Nephron progenitor cell (in vitro differentiated cells): ENCODE measurements at places on chromosomes 5 and 9.
A peak's percentile ranks its signal among the peaks of the same experiment; 100 is the strongest.

DNA sequence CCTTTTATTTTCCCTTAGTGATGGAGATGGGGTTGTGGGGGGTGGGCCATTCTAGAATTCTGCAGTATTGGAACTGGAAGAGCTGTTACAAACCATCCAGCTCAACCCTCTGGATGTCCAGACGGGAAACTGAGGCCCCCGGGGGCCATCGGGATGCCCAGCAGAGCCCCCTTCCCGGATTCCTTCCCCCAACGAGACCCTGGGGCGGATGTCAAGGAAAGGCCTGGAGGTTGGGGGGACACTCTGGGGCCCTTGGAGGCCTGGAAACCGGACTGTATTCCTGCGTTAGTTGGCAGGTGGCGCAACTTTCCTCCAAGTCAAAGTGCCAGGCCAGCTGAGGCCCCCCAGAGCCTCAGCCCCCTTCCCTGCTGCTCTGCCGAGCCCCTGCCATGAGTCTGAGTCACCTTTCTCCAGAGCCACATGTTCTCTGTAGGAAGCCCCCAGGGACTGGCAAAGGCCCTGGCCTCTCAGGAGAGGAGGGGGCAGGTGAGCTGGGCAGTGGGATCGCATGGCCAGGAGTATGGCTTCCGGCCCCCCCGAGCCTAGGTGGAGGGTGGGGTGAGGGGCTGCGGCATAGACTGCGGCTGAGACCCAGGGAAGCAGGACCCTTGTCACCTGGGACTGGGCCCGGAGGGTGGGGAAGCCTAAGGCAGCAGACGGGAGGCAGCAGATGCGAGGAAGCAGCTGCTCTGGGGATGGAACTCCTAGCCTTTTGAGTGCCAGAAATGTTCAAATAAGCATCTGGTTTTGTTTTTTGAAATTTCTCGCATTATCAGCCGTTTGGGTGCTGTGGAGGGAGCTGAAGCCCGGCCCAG lies 17.8 kb upstream of the FIBCD1 start:
- H3K27ac ChIP-seq = no peak overlapping the region
- H3K4me1 ChIP-seq = peaks cover 17% of the 10 kb centered on the region
- H3K36me3 ChIP-seq = peaks cover 5% of the 10 kb centered on the region
- H3K4me3 ChIP-seq = no peak overlapping the region
- DNase-seq = no peak

GRCh38 chr9:84123648-84124406 lies 143.2 kb downstream of the RMI1 start:
- H3K4me1 ChIP-seq = peaks cover 41% of the 10 kb centered on the region
- DNase-seq = no peak
- no peak overlapping the region for H3K4me3 ChIP-seq

GRCh38 chr5:56814963-56815657 lies at the start of gene MAP3K1:
TSS of gene MAP3K1 (plus strand) at chr5:56815549. CDS start at chr5:56815574, 25 bp downstream.
- H3K36me3 ChIP-seq = no peaks in the 10 kb centered on the region
- DNase-seq = peak; percentile 85
- peaks cover 36% of the 10 kb centered on the region for H3K4me1 ChIP-seq
- H3K27me3 ChIP-seq = peaks cover 16% of the 10 kb centered on the region
- H3K27ac ChIP-seq = peak within 1 kb of the TSS; percentile 89

DNA sequence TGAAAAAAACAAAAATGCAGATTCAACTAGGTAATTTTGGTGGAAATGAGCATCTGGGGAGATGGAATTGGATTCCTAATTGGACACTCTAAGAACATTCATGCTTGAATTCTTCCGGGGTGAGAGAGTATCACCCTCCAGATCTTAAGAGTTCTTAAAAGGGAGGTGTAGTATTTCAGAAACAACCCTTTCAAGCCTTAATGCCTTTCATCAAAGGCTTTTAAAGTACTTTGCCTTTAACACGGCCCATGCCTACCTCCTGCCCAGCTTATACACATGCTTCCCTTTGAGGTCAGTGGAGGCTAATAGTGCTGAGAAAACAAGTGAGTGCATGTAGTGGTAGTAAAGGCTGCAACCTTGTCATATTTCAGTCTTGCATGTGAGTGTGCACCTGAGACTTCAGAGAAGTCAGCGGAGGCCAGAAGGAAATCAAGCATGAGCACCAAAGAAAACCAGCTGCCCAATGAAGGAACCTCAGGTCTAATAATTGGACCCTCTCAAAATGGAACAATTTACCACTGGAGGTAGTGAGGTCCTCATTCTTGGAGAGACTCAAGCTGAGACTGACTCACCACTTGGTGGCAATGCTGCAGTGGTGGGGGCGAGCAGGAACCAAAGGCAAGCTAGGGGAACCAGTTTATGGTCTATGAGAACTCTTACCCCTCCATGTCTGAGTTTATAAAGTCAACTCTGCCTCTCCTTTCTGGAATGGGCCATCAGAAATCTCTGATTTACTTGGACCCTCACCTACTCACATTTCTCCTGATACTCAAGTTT lies 98.4 kb upstream of the GDNF start:
- no peaks in the 10 kb centered on the region for H3K27me3 ChIP-seq
- H3K4me1 ChIP-seq = peaks cover 29% of the 10 kb centered on the region
- peak overlapping the region; percentile 95 for H3K27ac ChIP-seq
- H3K4me3 ChIP-seq = no peak overlapping the region
- no peak for DNase-seq
- peaks cover 32% of the 10 kb centered on the region for H3K36me3 ChIP-seq

DNA sequence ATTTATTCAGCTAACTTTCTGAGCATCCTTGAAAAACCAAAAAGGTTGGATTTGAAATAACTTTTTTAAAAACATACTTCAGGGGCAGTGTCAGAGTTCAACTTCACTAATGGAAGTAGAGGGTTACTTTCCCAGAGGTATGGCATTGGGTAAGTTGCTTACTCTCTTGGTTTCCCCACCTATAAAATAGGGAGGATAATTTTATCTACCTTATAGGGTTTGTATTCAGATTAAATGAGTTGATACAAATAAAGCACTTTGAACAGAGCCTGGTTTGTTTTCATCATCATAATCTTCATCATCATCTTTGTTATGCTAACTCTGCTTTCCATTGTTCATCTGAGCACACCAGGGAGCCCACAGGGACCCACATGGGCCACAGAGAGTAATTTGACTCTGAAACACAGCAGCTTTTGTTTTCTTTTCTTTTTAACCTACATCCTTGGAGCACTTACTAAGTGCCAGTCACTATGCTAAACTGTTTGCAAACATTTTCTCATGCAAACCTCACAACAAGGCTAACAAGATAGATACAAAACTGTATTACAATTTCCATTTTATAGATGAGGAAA lies 179.1 kb upstream of the SLC24A2 start:
- no peak overlapping the region for H3K4me3 ChIP-seq
- H3K36me3 ChIP-seq = no peaks in the 10 kb centered on the region
- H3K27me3 ChIP-seq = no peaks in the 10 kb centered on the region
- no peak for DNase-seq
- H3K27ac ChIP-seq = no peak overlapping the region

GRCh38 chr5:29197631-29198454 lies 1995.6 kb upstream of the CDH6 start:
- no peak overlapping the region for H3K27ac ChIP-seq
- H3K4me1 ChIP-seq = no peaks in the 10 kb centered on the region
- no peak overlapping the region for H3K4me3 ChIP-seq
- no peak for DNase-seq

DNA sequence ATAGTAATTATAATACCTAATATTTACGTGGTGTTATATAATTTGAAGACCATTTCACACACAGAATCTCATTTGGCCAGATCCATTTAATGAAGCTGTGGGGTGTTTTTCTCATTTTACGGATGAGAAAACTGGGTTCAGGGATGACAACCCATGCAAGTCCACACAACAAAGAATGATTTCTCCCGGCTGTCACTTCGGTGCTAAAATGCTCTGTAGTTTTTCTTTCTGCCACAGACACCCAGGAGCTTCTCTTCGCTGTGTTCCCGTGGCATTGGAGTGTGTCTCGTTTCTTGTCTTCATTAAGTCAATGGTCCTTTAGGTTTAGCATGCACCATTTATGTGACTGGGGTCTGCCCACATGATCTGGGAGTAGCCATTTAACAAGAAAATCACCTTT lies 308.5 kb downstream of the ENC1 start:
- H3K4me1 ChIP-seq = peaks cover 70% of the 10 kb centered on the region
- peak overlapping the region; percentile 59 for H3K27ac ChIP-seq
- no peak for DNase-seq

GRCh38 chr9:87089929-87090328 lies 142.6 kb upstream of the GAS1 start:
- H3K27me3 ChIP-seq = peaks cover 3% of the 10 kb centered on the region
- DNase-seq = no peak
- no peak overlapping the region for H3K27ac ChIP-seq
- H3K36me3 ChIP-seq = peaks cover 9% of the 10 kb centered on the region
- peaks cover 23% of the 10 kb centered on the region for H3K4me1 ChIP-seq
- H3K4me3 ChIP-seq = no peak overlapping the region

DNA sequence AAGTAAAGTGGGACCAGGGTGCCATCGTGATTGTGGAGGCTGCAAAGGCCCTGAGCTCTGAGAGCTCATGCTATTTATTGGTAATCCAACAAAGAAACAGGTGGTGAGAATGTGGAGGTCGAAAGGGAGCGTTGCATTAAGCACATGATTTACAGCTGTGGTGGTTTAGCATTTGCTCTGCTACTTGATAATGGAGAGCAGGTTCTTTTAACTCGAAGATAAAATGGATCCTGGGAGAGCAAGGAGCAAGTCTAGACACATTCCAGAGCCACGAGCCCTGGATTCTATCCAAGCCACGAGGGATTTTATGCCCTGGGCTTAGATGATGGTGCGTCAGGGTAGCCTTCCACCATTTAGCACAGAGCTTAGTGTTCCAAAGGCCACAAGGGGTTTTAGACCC lies 1710.1 kb upstream of the CDH9 start:
- H3K36me3 ChIP-seq = no peaks in the 10 kb centered on the region
- H3K27ac ChIP-seq = peak overlapping the region; percentile 36
- no peaks in the 10 kb centered on the region for H3K27me3 ChIP-seq
- no peak for DNase-seq
- peaks cover 4% of the 10 kb centered on the region for H3K4me1 ChIP-seq

- no peak overlapping the region for H3K4me3 ChIP-seq
- H3K4me1 ChIP-seq = no peaks in the 10 kb centered on the region
- DNase-seq = no peak
- H3K27me3 ChIP-seq = peaks cover 9% of the 10 kb centered on the region
Measured at GRCh38 chr5:61991866-61992265, 314.1 kb upstream of the KIF2A start.

DNA sequence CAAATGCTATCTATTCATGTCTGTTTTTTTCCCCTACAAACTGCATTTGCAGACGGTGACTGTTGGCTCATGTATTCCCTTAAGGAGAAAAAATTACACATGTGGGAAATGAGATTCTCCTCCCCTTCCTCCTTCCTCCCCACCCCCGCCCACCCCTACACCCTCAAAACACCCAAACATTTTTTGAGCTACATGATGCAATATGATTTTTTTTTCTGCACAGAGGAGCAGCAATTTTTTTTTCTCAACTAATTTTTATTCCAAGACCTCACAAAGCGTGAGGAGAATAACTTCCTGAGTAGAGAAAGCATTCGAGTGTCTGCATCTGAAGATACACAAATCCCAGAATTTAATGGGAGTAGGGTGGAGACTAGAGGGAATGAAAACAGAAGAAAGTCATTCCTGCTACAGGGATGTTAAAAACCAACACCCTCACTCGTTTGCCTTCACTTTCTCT lies 118.1 kb downstream of the PRDM6 start:
- H3K36me3 ChIP-seq = peaks cover 7% of the 10 kb centered on the region
- H3K27me3 ChIP-seq = peaks cover 6% of the 10 kb centered on the region
- peak overlapping the region; percentile 56 for H3K4me3 ChIP-seq
- no peak for DNase-seq
- H3K4me1 ChIP-seq = peaks cover 76% of the 10 kb centered on the region

DNA sequence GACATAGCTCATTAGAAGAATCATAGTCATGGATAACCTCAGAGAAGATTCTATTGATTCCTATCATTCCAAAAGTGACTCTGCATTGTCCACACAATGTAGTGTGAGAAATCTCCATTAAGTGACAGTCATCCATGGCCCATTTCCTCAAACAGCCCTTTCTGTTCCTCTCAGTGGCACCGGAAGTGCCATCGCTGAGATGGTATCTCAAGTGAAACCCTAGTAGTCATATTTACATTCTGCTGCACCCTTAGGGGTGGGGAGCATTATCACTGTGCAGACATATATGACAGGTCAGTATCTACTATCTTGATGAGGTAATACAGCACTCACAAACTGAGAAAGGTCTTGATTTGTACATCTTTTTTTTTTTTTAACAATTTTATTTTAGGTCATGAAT lies 55.4 kb upstream of the MIER3 start:
- H3K4me1 ChIP-seq = peaks cover 6% of the 10 kb centered on the region
- no peak for DNase-seq
- peaks cover 8% of the 10 kb centered on the region for H3K27me3 ChIP-seq
- H3K27ac ChIP-seq = no peak overlapping the region

- H3K4me1 ChIP-seq = peaks cover 5% of the 10 kb centered on the region
- no peak overlapping the region for H3K27ac ChIP-seq
- H3K27me3 ChIP-seq = peaks cover 5% of the 10 kb centered on the region
- no peak overlapping the region for H3K4me3 ChIP-seq
Measured at GRCh38 chr5:157870837-157871834, 12.2 kb upstream of the CLINT1 start.

GRCh38 chr9:36963346-36963745 lies 70.7 kb downstream of the PAX5 start:
- no peaks in the 10 kb centered on the region for H3K36me3 ChIP-seq
- peaks cover 64% of the 10 kb centered on the region for H3K4me1 ChIP-seq
- peaks cover 28% of the 10 kb centered on the region for H3K27me3 ChIP-seq
- H3K4me3 ChIP-seq = no peak overlapping the region
- H3K27ac ChIP-seq = peak overlapping the region; percentile 34

- H3K4me1 ChIP-seq = peaks cover 49% of the 10 kb centered on the region
- H3K36me3 ChIP-seq = peaks cover 38% of the 10 kb centered on the region
- no peak overlapping the region for H3K27ac ChIP-seq
- no peak overlapping the region for H3K4me3 ChIP-seq
Measured at GRCh38 chr5:154118385-154118784, 72.1 kb upstream of the GALNT10 start.

- H3K4me3 ChIP-seq = no peak overlapping the region
- no peak overlapping the region for H3K27ac ChIP-seq
- no peaks in the 10 kb centered on the region for H3K36me3 ChIP-seq
- H3K4me1 ChIP-seq = peaks cover 75% of the 10 kb centered on the region
Measured at GRCh38 chr9:133880136-133880535, 112.0 kb downstream of the VAV2 start.

DNA sequence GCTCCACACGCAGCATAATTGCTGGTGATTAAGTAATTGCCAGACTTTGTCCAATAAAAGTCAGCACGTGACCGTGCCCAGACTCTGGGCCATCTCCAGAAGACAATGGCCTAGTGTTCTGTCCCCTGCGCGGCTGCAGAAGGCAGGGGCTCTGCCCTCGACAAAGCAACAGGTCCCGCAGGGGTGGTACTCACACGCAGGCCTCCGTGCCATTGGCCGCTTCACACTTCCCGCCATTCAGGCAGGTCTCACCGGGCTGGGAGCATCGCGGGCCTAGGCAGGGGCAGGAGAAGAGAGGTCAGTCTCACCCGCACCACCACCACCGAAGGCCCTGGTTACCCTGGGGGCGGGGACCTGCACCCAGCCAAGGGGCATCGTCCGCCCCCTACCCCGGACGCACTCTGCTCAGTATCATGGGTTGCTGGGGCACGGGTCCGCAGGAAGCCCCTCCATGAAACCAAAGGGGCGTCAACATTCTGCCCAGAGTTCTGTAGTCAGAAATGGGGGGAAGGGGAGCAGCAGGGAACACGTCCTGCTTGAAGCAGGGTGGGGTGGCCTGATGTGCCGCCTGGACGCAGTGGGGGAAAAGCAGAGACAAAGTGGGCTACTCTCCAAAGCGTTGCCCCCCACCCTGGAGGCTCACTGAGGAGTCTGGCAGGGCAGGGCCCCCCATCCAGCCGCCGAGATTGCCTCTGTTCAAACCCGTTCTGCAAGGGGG lies 1.9 kb downstream of the NOTCH1 start:
- H3K27ac ChIP-seq = no peak overlapping the region
- peaks cover 11% of the 10 kb centered on the region for H3K36me3 ChIP-seq
- no peak for DNase-seq

- peaks cover 6% of the 10 kb centered on the region for H3K4me1 ChIP-seq
- H3K27ac ChIP-seq = no peak overlapping the region
- no peaks in the 10 kb centered on the region for H3K27me3 ChIP-seq
- DNase-seq = no peak
Measured at GRCh38 chr5:127577458-127577857, 60.0 kb downstream of the PRRC1 start.
